ENCODE measurements at places on chromosomes 1 and 21.

DNA sequence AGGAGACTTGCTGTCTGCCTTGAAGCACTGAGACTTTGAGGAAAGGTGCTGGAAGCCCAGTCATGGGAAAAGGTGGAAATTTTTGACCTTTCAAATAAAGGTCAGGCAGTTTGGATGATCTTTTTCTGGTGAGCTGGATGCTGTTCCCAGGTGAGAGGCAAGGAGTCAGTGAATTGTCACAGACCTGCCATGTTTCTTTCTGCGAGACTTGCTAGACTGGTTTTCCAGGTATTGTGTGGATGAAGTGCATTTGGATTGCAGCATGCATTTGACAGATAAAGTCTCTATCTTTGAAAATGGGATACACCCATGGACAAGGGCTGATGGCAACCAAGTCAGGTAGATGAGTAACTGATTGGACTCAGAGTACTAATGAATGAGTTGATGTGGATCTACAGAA is 65.7 kb upstream of the NHLH2 start:
- no peak for DNase-seq

- DNase-seq = no peak
Observed at GRCh38 chr1:47478090-47478489, 40.2 kb downstream of the FOXD2 start.

- DNase-seq = no peak
Observed at GRCh38 chr1:246435421-246436041, 71.5 kb downstream of the SMYD3 start.

GRCh38 chr1:226526801-226527595 is 21.6 kb upstream of the STUM start:
- no peak for DNase-seq

Data from astrocyte (in vitro differentiated cells and primary cell).